ENCODE measurements at places on chromosomes 1 and 21.

GRCh38 chr1:62870148-62870547 is 86.2 kb downstream of the ATG4C start:
- no peaks in the 10 kb centered on the region for H3K4me1 ChIP-seq
- DNase-seq: no peak
- no peak overlapping the region for H3K27ac ChIP-seq
- no peak overlapping the region for H3K4me3 ChIP-seq

DNA sequence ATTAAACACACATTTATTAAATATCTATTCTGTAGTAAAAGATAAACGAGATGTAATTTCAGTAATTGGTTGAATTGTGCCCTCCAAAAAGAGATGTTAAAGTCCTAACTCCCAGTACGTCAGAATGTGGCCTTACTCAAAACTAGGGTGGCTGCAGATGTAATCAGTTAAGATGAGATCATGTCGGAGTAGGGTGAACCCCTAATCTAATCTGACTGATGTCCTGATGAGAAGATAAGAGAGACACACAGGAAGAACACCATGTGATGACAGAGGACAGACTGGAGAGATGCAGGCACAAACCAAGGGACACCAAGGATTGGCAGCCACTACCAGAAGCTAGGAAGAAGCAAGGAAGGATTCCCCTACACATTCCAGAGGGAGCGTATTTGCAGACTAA is 104.1 kb downstream of the SLC25A24 start:
- no peak overlapping the region for H3K4me3 ChIP-seq
- H3K27ac ChIP-seq: no peak overlapping the region
- no peaks in the 10 kb centered on the region for H3K27me3 ChIP-seq
- peaks cover 4% of the 10 kb centered on the region for H3K4me1 ChIP-seq

DNA sequence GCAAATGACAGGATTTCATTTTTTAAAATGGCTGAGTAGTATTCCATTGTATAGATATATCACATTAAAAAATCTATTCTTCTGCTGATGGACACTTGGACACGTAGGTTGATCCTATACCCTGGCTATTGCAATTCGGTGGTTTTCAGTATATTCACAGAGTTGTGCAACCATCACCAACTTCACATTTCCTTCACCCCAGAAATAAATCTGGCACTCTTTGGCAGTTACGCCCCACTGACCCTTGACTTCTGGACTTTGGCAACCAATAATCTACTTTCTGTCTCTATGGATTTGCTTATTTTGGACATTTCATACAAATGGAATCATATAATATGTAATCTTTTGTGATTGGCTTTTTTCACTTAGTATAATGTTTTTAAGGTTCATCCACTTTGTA is 35.9 kb downstream of the MAP3K7CL start:
- H3K36me3 ChIP-seq: peaks cover 10% of the 10 kb centered on the region
- no peaks in the 10 kb centered on the region for H3K27me3 ChIP-seq
- DNase-seq: no peak

DNA sequence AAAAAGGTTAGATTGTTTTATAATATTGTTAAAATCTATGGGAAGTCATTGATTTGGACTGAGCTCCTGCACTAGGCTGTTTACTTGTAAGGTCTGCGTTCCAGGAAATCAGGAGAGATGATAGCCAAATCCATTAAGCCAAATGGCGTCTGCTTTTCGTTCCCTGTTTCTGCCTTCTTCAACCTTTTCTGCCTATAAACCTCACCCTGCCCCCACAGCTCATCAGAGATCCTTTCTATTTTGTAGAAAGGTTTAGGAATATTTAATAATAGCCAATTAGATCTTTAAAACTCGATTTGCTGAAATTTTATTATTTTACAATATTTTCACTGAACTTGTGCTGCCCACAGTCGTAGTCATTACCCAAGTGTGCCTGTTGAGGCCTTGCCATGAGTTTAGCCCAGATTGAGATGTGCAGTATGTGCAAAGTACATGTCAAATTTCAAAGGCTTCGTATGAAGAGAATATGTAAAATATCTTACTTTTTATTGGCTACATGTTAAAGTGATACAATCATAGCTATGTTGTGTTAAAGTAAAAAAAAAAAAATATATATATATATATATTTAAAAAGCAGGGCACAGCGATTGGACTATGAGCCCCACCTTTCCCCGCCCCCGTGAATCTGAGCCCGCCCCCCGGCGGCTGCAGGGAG is 444 bp upstream of the IARS2 start:
- no peaks in the 10 kb centered on the region for H3K27me3 ChIP-seq
- no peak for DNase-seq
- peaks cover 39% of the 10 kb centered on the region for H3K36me3 ChIP-seq
- H3K4me3 ChIP-seq: peak overlapping the region; percentile 64
- peaks cover 13% of the 10 kb centered on the region for H3K4me1 ChIP-seq

DNA sequence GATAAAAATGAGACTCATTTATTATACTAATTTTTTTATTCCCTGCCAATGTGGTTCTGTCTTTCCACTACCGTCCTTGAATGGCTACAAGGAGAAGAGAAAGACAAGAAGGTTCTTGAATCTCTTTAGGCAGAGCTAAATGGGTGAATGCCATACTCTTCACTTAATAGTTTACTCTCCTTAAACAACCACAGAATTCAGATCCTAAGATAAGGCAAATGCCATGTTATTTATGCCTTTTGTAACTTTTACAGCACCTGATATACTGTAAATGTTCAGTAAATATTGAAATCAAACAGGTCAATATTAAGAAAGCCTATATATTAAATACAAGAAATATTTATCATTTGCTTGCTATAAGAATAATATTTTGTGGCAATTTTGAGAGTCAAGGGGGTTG is 58.4 kb downstream of the IGSF5 start:
- H3K4me1 ChIP-seq: no peaks in the 10 kb centered on the region
- H3K36me3 ChIP-seq: no peaks in the 10 kb centered on the region
- H3K27me3 ChIP-seq: no peaks in the 10 kb centered on the region
- DNase-seq: no peak
- H3K4me3 ChIP-seq: no peak overlapping the region

DNA sequence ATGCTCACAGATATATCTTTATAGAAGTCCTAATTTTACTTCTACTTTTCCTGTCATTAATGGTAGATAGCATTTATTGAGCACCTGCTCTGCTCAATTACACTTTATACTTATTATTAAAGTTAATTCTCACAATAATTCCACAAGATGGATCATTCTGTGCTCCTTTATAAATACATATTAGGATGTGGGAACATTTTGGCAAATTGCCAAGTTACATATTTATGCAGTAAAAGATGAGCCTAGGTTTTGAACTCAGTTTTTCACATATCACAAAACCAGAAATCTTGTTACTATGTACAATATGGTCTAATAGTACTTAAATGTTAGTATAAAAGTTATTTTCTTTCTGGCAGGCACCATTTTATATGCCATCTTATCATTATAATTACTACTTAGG is 895.0 kb upstream of the B3GALT2 start:
- H3K27me3 ChIP-seq: no peaks in the 10 kb centered on the region
- no peaks in the 10 kb centered on the region for H3K4me1 ChIP-seq
- no peak for DNase-seq
- H3K27ac ChIP-seq: no peak overlapping the region
- no peak overlapping the region for H3K4me3 ChIP-seq

- no peak overlapping the region for H3K27ac ChIP-seq
- no peaks in the 10 kb centered on the region for H3K36me3 ChIP-seq
- H3K4me1 ChIP-seq: no peaks in the 10 kb centered on the region
- peaks cover 58% of the 10 kb centered on the region for H3K27me3 ChIP-seq
- no peak overlapping the region for H3K4me3 ChIP-seq
These were observed 220.5 kb downstream of the TRABD2B start for GRCh38 chr1:47776667-47777131.

GRCh38 chr1:50289495-50289894 is 133.7 kb downstream of the DMRTA2 start:
- DNase-seq: no peak
- H3K27me3 ChIP-seq: peaks cover 49% of the 10 kb centered on the region
- H3K4me3 ChIP-seq: no peak overlapping the region
- H3K36me3 ChIP-seq: no peaks in the 10 kb centered on the region

DNA sequence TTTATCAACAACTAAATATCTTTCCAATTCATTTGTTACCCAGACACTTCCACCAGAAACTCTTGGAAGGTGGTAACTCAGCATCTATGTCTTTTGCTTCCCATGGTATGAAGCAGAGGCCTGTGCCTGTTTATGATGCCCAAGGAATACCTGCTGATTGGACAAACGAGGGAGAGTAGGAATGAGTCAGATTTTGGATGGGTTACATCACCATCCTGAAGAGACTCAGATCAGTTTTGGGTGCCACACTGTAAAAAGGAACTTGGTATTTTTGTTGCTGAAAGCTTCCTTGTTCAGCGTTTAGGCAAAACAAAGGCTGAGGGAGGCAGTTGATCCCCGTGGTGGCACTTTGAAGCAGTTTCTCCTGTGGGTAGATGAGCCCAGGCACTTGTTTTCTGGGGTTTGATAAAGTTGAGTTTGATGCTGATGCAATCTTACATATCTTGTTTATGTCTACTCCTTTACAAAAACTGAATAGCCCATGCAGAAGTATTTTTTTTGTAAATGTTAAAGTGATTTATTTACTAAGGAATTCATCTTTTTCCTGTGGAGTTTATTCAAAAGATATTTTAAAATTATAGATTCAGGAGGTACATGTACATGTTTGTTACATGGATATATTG is 26.7 kb upstream of the CYP4X1 start:
- no peak for DNase-seq
- no peak overlapping the region for H3K4me3 ChIP-seq
- peaks cover 46% of the 10 kb centered on the region for H3K27me3 ChIP-seq
- no peaks in the 10 kb centered on the region for H3K36me3 ChIP-seq
- no peak overlapping the region for H3K27ac ChIP-seq

Measured in effector memory CD8-positive, alpha-beta T cell (primary cell).